Activated CD4-positive, alpha-beta T cell treated with anti-CD3 and anti-CD28 coated beads, Interleukin-2, amount 50 U/mL, for 48 hours (primary cell): ENCODE measurements at places on chromosomes 4 and X.

GRCh38 chrX:110415440-110416170, 57.0 kb downstream of the RTL9 start:
- DNase-seq, result no peak

GRCh38 chrX:4674028-4674782, 960.8 kb upstream of the PRKX start:
- DNase-seq, result no peak

- no peak for DNase-seq
Measured at GRCh38 chr4:88040707-88041106, 33.3 kb downstream of the PKD2 start.

- DNase-seq, result no peak
Measured at GRCh38 chr4:160026721-160027120, 923.8 kb downstream of the RAPGEF2 start.

DNA sequence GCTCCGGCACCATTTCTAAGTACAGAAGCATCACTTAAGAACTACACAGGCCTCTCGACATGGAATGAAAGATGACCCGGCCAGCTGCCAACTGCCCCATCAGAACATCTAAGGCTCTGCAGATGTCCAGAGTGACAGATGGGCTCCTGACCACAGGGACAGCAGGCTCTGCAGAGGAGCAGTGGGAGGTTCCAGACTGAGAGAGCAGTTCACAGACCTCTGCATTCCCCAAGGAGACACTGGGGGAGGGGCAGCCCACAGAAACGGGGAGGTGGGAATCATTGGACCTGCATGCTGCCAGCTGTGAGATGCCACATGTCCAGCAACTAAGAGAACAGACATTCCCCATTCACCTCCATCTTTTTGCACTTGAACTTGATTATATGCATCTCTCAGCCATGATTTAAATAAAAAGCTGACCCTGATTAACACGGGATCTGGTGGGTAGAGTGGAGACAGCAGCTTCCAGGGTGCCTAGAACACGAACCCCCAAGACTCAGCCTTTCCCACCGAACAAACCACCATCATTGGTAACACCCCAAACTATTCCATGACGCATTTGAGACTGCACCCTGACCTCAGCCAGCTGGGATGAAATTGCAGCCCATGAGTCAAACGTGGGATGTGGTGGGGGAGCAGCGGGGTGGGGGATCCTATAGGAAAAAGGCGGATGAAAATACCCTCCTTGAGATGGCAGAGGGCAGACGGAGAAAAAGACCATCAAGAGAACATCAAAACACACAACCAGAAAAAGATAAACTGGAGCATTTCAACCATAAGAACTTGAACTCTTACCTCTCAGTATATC, 47.2 kb downstream of the AFAP1 start:
- no peak for DNase-seq

DNA sequence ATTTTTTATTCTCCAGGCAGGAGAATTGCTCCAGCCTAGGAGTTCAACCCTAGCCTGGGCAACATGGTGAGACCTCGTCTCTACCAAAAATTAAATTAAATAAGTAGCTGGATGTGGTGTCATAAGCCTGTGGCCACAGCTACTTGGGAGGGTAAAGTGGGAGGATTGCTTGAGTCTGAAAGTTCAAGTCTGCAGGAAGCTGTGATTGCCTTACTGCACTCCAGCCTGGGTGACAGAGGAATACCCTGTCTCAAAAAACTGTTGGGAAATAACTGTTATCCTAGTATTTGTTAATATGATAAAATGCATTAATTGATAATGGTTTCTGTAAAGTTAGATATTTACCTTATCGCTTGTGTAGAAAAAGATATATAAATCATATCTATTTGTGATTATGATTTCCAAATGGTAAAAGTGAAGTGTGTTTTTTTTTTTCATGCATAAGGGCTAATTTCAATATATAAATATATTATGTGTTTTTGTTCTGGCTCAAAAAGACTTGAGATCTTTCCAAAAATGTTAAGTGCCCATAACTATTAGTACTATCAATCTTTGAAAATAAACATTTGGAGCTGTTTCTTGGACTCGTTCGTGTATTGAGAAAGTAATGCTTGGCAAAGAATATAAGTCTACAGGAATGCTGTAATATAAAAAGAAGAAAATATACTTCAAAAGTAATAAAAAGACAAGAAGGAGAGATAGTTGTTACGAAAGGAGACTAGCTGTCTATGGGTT, 396.6 kb downstream of the ADGRL3 start:
- no peak for DNase-seq

- no peak for DNase-seq
Measured at GRCh38 chr4:65089666-65090065, 580.6 kb downstream of the EPHA5 start.

DNA sequence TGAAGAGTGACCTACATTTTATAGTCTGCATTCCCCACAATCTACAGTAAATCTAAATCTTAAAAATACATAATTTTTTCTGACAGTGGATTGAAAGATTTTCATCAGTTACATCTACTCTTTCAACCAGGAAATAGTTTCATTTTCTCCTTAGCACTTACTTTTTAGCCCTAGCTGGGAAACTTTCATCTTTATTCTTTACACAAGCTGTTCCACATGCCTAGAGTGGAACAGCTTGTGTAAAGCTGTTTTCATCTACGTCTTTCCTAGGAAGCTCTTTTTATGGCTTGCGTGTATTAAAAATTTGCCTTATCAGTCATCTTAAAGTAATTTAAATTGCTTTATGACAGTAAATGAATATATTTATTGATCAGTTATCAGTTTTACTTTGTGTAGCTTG, 40.5 kb downstream of the RBPJ start:
- DNase-seq, result no peak

GRCh38 chrX:39196192-39197102, 395.2 kb downstream of the MID1IP1 start:
- DNase-seq, result peak; percentile 37

- no peak for DNase-seq
Measured at GRCh38 chr4:181601103-181601502, 642.1 kb upstream of the TENM3 start.

DNA sequence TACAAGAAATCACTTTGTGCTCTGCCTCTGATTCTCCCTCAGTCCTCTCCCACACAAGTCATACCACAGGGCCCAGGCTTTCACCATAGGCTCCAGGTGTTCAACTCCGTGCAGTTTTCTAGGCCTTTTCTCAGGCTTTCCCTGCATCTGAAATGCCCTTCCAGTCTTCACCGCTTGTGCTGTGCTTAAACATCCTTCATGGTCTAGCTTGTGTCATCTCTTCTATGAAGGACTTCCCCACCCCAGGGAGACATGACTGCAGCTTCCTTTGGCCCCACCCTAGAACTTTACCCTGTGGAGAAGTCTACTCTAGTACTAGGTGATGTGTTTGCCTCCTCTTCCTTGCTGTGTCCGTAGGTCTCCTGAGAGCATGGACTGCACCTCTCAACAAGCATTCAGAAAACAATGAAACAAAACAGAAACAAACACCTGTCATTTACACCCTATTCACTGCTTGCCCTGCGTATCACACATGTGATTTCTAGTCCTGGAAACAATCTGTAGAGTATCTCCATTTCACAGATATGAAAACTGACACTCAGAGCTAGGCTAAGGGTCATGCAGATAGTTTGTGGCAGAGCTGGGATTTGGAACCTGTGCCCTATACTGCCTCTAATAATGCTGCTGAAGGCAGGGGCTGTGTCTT, 22.7 kb upstream of the LEF1 start:
- no peak for DNase-seq

DNA sequence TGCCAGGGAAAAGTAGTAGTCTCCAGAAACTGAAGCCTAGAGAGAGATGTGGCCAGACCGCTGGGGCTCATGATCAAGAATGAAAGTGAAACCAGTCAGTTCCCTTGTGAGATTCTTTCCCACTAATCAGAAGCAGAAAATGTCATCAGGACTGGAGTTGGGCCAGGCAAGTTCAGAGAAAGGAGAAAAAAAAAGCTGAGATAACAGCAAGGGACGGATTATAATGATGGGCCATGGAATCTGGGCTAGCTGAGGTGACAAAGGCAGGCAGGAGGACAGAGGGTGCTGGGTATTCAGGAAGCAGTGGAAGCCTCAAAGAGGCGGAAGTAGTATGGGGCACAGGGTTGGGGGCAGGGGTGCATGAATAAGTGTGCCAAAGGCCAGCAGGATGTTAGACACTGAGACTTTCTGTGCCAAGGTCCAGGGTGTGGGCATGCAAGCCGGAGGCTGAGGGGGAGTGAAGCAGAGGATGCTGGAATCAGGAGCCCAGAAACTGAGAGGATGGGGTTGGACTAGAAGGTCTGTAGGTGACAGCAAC, 2.5 kb downstream of the CXorf38 start:
- DNase-seq, result peak; percentile 40
